ENCODE measurements at places on chromosomes 1 and 21.

- DNase-seq = no peak
These were observed 68.9 kb downstream of the C4BPA start for GRCh38 chr1:207172885-207173284.

DNA sequence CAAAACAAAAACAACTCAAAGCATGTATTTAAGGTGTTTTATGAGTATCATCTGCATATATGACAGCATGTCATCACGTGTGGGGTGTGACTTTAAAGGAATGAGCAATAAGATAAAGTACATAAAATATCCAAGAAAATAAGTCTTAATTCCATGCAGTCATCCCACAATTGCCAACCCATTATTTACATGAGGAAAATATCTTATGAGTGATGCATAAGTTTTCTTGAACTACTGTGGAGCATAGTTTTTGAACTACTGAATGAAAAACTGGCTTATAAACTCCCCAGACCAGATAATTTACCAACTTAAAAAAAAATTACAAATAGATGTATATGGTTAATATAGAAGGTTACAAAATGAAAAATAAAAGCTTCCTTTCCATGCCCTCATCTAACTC lies 29.7 kb upstream of the MTMR11 start:
- DNase-seq = no peak

- DNase-seq = peak; percentile 44
These were observed 17.4 kb upstream of the HIVEP3 start for GRCh38 chr1:41936107-41936506.

GRCh38 chr1:245046769-245047168 lies 108.0 kb upstream of the KIF26B start:
- no peak for DNase-seq

- no peak for DNase-seq
These were observed 4.7 kb downstream of the C1orf35 start for GRCh38 chr1:228098323-228098931.

DNA sequence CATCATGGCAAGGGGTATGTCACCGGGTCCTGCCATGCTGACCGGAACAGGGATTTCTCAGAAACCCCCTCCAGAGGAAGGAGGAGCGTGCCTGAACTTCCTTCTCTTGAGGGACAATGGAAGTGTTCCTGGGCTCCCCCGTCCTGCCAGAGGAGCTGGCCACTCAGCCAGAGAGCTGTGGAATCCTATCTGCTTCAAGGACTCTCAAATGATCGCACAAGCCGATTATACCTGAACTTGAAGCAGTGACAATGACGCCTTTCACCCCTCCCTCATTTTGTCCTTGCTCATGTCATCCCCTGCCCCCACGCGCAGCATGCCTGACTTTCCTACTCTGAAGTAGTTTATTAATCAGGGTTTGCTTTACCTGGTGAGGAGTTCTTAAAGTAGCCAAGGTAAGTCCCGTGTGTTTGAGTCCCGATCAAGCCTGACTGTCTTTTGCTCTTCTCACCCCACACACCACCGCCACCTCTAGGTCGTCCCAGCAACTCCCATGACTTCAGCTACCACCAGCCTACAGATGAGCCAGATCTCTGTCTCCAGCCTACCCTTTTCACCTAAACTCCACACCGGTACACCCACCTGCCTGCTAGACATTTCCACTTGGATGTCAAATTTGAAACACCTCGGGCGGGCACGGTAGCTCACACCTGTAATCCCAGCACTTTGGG lies 25.0 kb upstream of the PRELP start:
- DNase-seq = no peak

DNA sequence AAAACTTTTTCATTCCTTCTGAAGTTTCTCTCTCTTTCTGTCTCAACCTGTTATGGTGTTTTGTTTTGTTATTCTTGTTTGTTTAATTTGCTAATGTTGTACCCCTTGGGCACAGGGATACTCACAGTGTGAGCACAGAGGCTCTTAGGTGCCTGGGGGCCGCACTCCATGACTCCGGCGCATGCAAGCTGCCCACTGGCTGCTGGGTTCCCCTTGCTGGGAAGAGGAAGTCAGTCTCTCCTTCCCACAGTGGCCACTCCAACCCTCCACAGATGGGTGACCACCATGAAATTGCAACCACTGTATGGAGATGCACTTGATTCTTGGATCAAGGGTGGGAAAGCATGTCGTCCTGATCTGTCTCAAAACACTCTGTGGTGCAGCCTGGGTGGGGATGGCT lies 4.6 kb upstream of the CD1A start:
- DNase-seq = no peak

DNA sequence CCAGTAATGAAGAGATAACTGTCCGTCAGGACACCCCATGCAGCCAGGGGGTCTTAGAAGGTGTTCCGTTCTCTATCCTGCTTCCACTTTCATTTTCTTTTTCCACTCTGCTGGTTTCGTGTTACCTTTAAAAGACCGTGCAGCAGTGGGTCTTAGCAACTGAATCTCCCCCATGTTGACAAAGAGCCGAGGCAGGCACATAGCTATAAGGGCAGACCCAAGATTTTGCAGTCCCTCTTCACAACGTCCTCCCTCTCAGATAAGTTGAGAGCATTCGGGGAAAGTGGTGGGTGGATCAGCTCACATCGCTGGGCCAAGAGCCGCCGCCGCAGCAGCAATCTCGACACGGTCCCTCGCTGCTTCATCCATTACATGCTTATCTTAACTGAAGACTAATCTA lies 355.5 kb downstream of the LMO4 start:
- peak; percentile 63 for DNase-seq

GRCh38 chr1:170030212-170030611 lies 44.3 kb downstream of the KIFAP3 start:
- no peak for DNase-seq

GRCh38 chr1:36722871-36723270 lies 240.2 kb upstream of the CSF3R start:
- no peak for DNase-seq

DNA sequence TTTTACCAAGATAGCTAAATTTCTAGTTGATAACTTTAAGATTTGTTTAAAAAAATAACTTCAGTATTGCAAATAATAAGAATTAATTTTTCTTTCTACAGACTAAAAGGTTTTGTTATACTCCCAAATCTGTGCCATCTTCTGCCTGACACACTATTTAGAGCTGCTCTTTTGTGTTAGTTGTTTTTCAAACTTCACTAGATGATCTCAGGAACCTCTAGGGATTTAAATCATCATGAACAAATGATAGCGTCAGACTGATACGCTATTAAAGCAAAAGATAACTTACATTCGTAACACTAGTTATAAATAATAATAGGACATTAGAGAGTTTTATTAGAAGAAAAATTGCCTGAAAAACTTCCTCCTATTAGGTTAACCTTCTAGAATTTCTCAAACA lies 243.1 kb upstream of the CXADR start:
- DNase-seq = no peak

GRCh38 chr21:29340228-29340627 lies 41.5 kb downstream of the BACH1 start:
- peak; percentile 34 for DNase-seq

GRCh38 chr1:53689223-53689622 lies 49.7 kb downstream of the GLIS1 start:
- no peak for DNase-seq

DNA sequence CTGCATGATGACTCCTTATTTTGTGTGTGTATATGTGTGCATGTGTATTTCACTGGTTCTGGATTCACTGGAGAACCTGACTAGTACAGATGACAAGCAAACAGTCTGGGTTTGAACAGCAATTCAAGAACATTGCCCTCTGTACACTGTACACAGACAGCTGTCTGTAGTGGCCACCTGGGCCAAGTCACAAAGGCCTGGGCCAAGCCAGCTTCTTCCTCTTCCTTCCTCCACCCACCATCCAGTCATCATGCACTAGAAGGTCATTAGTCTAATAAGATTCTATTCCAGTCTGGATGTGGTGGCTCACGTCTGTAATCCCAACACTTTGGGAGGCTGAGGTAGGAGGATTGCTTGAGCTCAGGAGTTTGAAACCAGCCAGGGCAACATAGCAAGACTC lies 155.9 kb downstream of the ELAVL4 start:
- no peak for DNase-seq

- no peak for DNase-seq
These were observed 19.3 kb upstream of the SLC35A3 start for GRCh38 chr1:99950486-99950885.

DNA sequence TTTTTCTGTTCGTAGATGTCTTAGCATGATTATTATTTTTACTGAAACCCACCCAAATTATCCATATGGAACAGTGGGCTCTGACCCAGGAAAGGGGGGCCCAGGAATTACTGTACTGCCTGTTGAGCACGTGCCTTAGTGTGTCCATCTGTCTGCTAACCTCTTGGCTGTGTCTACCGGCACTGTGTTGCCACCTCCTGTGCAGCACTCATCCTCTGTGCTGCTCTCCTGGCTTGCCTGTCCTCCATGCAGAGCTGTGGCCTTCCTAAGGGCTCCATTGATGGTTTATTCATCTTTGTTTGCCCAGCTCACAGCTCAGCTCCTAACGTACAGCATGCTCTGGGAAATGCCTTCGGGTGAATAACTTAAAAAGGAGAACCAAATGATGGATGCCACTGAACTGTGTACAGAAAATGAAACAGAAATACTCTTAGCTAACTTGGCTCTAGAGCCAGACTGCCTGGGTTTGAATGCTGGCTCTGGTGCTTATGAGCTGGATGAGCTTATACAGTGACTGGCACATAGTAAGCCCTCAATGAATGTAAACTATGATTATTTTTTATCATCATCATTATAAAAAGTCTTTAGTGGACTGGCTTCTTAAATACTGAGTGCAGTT lies 11.4 kb upstream of the RPTN start:
- no peak for DNase-seq

DNA sequence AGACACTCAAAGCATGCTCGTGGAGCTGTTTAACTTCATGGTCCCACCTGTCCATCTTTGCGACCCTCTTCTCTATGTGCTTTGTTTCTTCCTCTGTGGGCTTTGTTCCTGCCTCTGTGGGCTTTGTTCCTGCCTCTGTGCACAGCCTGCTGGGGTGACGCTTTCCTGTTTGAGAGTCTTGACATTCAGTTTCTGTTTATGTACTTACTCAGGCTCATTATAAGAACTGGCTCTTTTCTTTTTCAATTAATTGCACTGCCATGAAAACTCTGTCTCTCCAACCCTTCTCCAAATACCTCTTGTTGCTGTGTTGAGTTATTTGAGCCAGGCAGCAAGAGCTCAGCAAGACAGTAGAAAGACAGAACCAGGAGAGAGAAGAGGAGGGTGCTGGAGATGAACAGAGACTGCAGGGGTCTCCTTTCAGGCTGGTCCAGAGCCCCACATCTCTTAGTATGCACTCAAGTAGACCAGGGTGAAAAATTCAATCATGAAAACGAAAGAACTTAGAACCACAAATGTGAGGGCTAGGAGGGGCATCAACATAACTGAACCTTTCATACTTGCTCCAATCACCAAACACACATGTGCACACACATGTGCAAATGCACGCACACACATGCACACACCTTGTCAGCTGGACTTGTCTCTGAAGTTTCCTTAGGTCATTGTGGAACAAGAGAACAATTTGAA lies 88.3 kb upstream of the SGIP1 start:
- DNase-seq = no peak

DNA sequence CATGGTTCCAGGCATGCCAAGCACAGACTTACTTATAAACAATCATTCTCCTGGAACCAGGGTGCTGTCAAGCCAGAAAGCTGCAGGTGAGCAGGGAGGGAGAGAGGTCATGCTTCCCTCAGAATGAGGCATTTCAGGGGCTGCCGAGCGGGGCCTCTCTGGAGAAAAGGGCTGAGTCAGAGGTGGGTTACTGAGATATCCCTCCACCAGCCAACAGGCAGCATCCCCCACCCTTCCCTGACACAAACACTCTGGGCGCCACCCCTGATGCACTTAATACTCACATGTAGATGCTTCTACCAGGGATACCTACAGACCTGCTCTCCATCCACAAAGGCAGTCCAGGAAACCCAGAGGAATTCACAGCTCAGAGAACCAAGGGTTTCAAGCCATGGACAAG lies 13.1 kb downstream of the STK40 start:
- DNase-seq = peak; percentile 10

DNA sequence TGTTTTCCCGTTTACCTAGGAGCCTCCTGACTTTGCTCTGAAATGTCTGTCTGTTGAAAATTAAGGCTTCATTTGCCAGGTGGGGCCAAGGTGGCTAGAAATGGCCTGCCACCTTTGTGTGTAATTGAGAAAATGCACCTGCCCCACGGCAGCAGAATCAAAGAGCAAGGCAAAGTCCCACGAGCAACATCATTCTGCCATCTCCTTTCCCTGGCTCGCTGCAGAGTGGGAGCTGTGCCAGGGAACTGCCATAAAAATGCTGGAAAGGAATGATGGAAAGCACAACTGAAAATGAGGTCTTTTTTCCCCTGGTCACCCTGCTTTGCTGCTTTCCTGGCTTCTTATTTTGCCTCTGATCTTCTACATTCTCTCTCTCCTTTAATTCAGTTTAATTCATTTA lies 5.5 kb upstream of the OLFML2B start:
- no peak for DNase-seq

- peak; percentile 57 for DNase-seq
These were observed 167.7 kb downstream of the TOMM20 start for GRCh38 chr1:234960722-234961455.

DNA sequence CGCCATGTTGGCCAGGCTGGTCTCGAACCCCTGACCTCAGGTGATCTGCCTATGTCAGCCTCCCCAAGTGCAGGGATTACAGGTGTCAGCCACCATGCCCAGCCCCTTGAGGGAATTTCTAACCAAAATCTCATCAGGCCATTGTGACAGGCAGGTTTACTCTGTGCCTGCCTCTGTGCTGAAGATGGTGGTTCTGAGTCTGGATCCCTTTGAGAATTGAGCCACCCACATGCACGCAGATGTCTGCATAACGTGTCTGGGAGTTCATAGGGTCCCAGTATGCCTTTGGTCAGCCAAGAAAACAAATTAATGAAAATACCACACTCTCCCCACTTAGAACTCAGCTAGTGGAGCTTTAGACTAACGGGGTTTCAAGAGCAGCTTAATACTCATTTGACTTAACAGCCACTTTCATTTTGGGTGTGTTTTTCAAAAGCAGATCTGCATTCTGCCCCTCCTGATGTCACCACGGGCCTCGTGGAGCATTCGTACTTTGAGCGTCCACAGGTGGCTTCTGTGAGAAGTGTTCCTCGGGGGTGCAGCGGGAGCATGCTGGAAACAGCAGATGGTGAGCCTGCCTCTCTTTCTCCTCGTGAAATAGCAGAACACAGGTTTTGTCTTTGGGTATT lies 45.3 kb downstream of the DIP2A start:
- no peak for DNase-seq

DNA sequence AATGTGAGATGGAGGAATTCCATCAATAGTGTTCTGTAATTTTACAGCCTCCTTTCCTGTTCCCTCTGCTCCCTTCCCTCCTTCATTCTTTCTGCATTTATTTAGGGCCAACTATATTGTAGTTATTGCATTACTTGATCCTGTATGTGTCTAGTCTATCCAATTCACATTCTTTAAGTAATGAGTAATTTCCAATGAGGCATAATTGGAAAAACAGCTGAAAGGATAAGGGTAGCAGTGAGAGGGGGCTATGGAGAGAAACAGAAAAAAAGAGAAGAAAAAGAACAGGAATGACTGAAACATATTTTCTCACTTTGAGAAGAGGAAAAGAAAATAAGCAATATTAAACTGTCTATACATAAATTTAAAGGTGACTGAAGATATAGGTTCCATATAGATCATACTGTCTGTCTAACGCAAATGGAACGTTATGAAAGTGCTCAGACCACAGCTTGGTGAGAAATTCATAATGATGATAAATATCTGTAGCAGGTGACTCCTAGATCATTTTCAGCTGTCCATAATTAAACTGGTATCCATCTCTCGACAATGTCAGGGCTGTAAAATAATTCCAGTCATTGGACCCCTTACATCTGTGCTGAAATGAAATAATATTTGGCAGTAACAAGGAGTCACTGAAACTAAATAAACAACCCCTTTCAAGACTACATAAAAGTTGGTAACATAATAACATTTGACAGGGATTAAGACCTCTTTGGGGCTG lies 61.8 kb downstream of the SPAG17 start:
- no peak for DNase-seq

All from astrocyte of the spinal cord (primary cell).